ENCODE measurements at places on chromosomes 16 and 17.

GRCh38 chr17:4479982-4480751, 18.5 kb upstream of the SPNS2 start:
- no peak for DNase-seq

DNA sequence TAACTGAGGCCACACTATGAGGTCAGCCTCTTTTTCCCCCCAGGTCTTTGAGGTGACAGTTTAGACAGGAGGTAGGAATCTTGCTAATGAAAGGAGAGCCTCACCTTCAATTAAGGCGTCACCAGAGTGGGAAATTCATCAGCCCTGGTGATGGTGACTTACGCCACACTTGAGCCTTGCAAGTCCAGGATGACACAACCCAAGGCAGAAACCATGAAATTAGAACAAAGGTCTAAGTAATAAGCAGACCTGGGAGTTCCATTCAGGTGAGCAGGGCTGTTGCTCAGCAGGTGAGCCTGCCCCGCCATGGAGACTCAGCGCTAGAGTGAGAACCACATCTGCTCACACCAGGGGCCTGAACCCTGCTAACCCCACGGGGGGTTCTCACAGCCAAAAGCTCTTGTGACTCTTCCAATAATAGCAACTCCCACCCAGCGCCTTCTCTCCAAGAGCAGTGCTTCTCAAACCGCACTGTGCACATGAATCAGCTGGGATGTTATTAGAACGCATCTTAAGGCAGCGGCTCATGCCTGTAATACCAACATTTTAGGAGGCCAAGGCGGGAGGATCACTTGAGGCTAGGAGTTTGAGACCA, 28.7 kb upstream of the KIFC3 start:
- no peak for DNase-seq

GRCh38 chr17:74305865-74306654, 20.0 kb upstream of the KIF19 start:
- peak; percentile 83 for DNase-seq

DNA sequence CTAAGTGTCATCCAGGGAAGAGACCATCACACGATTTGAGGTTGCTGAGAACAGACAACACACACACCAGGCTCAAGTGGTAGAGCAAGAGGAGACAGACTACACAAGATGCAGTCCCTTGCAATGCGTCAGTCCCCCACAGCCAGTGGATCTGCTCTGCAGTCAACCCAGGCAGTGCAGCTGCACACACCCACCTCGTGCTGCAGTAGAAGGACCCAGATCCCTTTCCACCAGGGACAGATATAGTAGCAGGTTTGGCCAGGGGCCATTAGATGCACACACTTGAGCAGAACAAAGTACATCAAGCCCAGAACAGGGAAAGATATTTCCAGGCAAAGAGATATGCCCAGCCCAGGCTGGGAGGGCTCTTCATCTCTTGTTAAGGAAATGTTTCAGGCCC, 112.9 kb downstream of the GRIN2A start:
- DNase-seq = no peak

DNA sequence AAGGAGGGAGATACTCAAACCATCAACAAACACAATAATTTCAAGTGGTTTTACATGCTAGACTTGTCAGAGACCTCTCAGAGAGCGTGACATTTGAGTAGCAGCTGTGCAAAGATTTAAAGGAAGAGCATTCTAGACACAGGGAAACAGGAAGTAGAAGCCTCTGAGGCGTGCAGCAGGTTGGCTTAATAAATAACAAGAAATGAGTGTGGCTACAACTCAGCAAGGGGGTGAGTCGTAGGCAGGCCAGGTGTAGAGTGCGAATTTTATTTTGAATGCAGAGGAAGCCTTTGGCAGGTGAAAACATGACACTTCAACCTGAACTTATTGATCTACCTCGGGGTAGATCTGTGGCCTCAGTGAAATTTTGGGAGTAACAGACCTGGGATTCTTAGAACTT, 73.2 kb upstream of the MRTFB start:
- no peak for DNase-seq
